ENCODE measurements at places on chromosomes 6 and 20.

DNA sequence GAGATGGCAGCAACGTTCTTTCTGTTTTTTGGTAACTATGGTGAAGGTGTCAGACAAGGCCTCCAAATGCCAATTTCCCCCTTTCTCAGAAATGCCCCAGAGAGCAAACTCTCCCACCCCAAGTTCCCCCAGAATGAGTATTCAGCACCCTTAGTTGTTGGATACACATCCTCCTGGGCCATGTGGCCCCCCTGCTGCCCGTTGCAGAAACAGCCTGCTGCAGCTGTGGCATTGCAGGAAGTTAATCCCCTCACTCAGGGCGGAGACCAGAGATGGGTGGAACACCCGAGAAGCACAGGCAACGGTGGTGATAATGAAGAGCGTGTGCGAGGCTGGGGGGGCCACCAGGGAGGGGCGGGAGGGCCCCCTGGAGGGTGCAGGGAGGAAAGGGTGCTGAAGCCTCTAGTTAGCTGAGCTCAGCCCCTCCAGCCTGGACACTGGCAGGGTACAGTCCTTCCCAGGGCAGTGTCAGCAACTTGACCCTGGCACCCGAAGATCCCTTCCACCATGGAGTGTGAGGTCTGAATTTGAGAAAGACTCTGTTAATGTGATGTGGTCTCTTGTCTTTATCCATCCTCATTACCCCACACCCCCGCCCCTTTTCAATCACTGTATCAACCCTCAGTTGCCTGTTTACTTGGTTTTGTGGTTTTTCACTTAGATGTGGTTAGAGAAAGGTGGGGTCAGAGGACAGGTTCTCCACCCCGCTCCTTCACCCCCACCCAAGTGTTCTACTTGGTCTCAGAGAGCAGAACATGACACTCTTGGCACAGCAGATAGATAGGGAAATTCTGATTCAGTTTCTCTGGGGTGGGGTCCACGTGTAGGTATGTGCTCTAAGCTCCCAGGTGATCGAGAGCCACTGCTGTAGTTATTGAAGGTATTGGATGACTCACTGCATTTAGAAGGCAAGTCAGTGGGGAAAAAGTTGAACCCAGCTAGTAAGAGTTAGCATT is 208.8 kb upstream of the SUPT3H start:
- no peak for DNase-seq

- no peak for DNase-seq
Measured at GRCh38 chr6:154473324-154473723, 37.2 kb downstream of the CNKSR3 start.

GRCh38 chr20:25539742-25540672 is 45.3 kb downstream of the NINL start:
- no peak for DNase-seq

DNA sequence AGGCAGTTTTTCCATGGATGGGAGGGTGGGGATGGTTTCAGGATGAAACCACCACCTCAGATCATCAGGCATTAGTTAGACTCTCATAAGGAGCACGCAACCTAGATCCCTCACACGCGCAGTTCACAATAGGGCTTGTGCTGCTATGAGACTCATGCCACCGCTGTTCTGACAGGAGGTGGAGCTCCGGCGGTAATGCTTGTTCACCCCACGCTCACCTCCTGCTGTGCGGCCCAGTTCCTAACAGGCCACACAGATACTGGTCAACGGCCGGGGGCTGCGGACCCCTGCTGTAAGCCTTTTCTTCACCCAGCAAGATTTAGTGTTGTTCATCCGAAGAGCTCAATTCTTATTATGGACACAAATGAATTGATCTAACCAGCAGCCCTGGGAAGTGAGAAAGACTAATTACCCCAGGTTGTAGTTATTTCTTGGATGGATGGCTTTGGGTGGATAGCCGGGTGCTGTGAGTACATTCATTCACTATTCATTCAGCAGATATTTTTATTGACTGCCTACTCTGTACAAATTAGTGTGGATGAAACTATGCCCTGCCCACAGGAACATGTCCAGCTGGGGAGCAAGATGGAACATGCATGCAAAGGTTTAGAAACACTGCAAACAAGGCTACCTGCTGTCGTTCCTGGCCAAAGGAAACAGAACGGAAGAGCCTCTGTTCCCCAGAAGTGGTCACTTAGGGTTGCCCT is 57.2 kb downstream of the RIOK1 start:
- DNase-seq, result no peak

- no peak for DNase-seq
Measured at GRCh38 chr20:30892541-30893345, 364.7 kb upstream of the DEFB115 start.

Measured in kidney epithelial cell (primary cell).